ENCODE measurements at places on chromosomes 1 and 21. TPM values are rescaled to one million over a fixed set of nuclear protein-coding genes. Genes with fewer than 3 reads are reported as not detected.

- H3K27me3 ChIP-seq: no peaks in the 10 kb centered on the region
- DNase-seq: no peak
- no peaks in the 10 kb centered on the region for H3K36me3 ChIP-seq
- no peak overlapping the region for H3K4me3 ChIP-seq
Measured at GRCh38 chr1:152125834-152126443, 10.7 kb upstream of the TCHH start.

The OR2T2 gene
- not detected for polyA plus RNA-seq

GRCh38 chr21:36861595-36862323, 104.7 kb downstream of the HLCS start:
- no peak overlapping the region for H3K4me3 ChIP-seq
- no peaks in the 10 kb centered on the region for H3K36me3 ChIP-seq
- no peaks in the 10 kb centered on the region for H3K27me3 ChIP-seq
- no peaks in the 10 kb centered on the region for H3K4me1 ChIP-seq

GRCh38 chr1:172547071-172547470, 14.1 kb downstream of the SUCO start:
- H3K4me3 ChIP-seq: no peak overlapping the region
- no peaks in the 10 kb centered on the region for H3K36me3 ChIP-seq
- H3K27me3 ChIP-seq: no peaks in the 10 kb centered on the region
- DNase-seq: no peak
- H3K4me1 ChIP-seq: peaks cover 12% of the 10 kb centered on the region

GRCh38 chr1:24105368-24106160, 6.4 kb downstream of the MYOM3 start:
- H3K36me3 ChIP-seq: no peaks in the 10 kb centered on the region
- no peaks in the 10 kb centered on the region for H3K27me3 ChIP-seq
- peaks cover 38% of the 10 kb centered on the region for H3K4me1 ChIP-seq

- H3K36me3 ChIP-seq: no peaks in the 10 kb centered on the region
- H3K4me3 ChIP-seq: no peak overlapping the region
- no peak for DNase-seq
- no peak overlapping the region for H3K27ac ChIP-seq
- H3K27me3 ChIP-seq: no peaks in the 10 kb centered on the region
- H3K4me1 ChIP-seq: no peaks in the 10 kb centered on the region
Measured at GRCh38 chr21:18759751-18760161, 356.2 kb upstream of the TMPRSS15 start.

The SLC45A1 gene
- 5.6 TPM for polyA plus RNA-seq

The GPR3 gene
- 0.20 TPM for polyA plus RNA-seq
